ENCODE measurements at places on chromosomes 11 and 22. TPM values are rescaled to one million over a fixed set of nuclear protein-coding genes. Genes with fewer than 3 reads are reported as not detected.

Gene NUDT22
- total RNA-seq: 66.0 TPM

Gene CSF2RB
- 0.44 TPM for total RNA-seq

Gene SHISA8
- total RNA-seq: not detected

Gene SMC1B
- total RNA-seq: not detected

Gene GATD1
- total RNA-seq: 29.7 TPM

Gene C11orf42
- total RNA-seq: not detected

Gene ZNF143
- total RNA-seq: 21.7 TPM

Gene RASGRP2
- 0.50 TPM for total RNA-seq

Gene ADM
- 569 TPM for total RNA-seq
